Naive B cell (primary cell): ENCODE measurements at places on chromosomes 12 and 14. TPM values are rescaled to one million over a fixed set of nuclear protein-coding genes. Genes with fewer than 3 reads are reported as not detected.
A peak's percentile ranks its signal among the peaks of the same experiment; 100 is the strongest.

The GPRC5A gene
- not detected for polyA plus RNA-seq

- no peak overlapping the region for H3K27ac ChIP-seq
- H3K36me3 ChIP-seq, result peaks cover 61% of the 10 kb centered on the region
- peaks cover 2% of the 10 kb centered on the region for H3K4me1 ChIP-seq
- no peak overlapping the region for H3K4me3 ChIP-seq
- DNase-seq, result no peak
These were observed 68.7 kb downstream of the RPAP3 start for GRCh38 chr12:47636908-47637780.

DNA sequence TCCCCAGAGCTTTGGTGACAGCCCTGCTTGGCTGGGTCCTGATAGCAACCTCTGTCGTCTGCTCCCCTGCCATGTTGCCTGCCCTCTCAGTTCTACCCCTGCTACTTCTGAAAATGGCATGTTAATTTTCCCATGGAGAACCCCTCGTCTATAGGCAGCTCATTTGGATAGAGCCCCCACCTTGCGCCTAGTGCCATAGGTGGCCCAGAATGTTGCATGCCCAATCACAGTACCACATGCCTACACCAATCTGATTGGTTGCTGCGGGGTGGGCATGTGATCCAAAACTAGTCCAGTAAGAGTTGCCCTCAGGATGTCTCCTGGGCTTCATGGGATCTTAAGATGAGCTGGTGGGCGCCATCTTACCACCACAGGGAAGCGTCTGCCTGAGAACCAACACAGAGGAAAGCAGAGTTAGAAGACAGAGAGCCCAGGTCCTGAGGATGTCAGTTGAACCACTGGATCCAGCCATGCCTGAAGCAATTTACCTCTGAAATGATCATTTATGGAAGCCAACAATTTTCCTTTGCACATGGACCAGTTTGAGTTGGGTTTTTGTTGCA, 85.7 kb downstream of the PAPOLA start:
- no peaks in the 10 kb centered on the region for H3K36me3 ChIP-seq
- no peak for DNase-seq
- peaks cover 9% of the 10 kb centered on the region for H3K4me1 ChIP-seq
- peaks cover 40% of the 10 kb centered on the region for H3K27me3 ChIP-seq
- no peak overlapping the region for H3K4me3 ChIP-seq

DNA sequence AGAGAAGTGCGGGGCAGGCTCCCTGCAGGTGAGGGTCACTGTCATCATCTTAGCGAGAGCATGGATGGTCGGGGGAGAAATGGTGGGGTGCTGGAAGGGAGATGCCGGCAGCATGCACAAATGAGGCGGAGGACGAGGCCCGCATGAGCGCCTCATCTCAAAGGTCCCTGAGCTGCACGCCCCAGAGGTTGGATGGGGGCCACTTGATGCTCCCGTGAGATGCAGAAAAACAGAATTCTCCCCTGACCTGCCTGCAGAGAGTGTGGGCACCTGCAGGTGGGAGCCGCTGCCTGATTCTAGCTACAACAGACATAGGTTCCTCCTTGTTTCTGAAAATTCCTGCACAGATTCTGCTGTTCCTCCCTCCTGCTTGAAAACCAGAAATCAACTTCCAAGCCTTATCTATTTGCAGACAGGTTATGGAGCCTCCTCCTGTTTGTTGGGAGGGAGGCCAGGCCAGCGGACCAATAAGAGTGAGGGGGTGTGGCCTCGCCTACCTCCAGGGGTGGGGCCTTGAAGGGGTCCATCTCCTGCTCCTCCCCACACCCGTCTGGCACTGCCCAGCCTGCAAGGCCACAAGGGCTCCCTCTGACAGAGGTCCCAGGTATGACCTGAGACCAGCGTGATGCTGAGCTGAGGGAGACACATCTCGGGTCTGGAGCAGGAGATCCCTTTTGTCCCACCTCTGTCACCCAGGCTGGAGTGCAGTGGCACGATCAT, 67.2 kb downstream of the KDM2B start:
- H3K4me3 ChIP-seq, result peak overlapping the region; percentile 91
- no peaks in the 10 kb centered on the region for H3K27me3 ChIP-seq
- peaks cover 21% of the 10 kb centered on the region for H3K4me1 ChIP-seq
- no peak for DNase-seq
- peak overlapping the region; percentile 96 for H3K27ac ChIP-seq

The NPC2 gene
- polyA plus RNA-seq, result 199 TPM

DNA sequence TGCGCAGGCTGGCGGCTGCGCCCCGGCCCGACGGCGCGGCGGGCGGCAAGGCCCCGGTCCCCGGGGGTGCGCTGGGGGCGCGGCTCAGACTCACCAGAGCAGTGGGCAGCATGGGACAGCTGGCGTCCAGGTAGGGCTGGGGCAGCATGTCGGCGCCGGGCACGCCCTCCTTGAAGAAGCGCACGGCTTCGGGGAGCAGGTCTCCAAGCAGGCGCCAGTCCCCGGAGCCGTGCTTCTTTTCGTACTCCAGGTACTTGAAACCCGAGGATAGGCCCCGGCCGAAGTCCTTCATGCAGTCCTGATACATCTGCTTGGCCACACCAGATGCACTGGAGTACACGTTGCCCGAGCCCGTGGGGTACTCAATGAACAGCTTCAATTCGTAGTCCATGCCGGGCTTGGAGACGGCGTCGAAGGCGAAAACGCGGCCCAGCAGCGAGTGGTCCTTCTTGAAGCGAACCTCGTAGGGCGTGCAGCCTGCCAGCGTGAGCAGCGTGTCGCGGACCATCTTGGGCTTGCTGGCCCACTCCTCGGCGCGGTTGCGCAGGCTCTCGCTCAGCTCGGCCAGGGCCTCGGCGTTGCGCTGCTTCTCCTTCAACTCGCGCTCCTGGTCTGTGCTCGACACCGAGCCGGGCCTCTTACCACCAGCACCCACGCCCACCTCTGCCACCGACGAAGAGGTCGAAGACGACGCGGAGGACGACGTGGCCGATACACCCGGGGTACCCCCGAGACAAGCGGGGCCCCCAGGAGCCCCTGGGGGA, 2.2 kb downstream of the IRF2BPL start:
- DNase-seq, result no peak
- H3K4me1 ChIP-seq, result peaks cover 29% of the 10 kb centered on the region
- H3K27me3 ChIP-seq, result no peaks in the 10 kb centered on the region
- no peak overlapping the region for H3K27ac ChIP-seq
- H3K36me3 ChIP-seq, result no peaks in the 10 kb centered on the region

GRCh38 chr12:9944391-9944790, 12.2 kb upstream of the CLEC2A start:
- no peak overlapping the region for H3K27ac ChIP-seq
- H3K4me1 ChIP-seq, result peaks cover 25% of the 10 kb centered on the region
- DNase-seq, result no peak
- H3K27me3 ChIP-seq, result peaks cover 20% of the 10 kb centered on the region

GRCh38 chr14:61350427-61351270, 29.3 kb downstream of the PRKCH start:
- H3K27me3 ChIP-seq, result peaks cover 10% of the 10 kb centered on the region
- DNase-seq, result no peak
- H3K36me3 ChIP-seq, result peaks cover 4% of the 10 kb centered on the region
- peaks cover 14% of the 10 kb centered on the region for H3K4me1 ChIP-seq
